ENCODE measurements at places on chromosomes 2 and 18.

DNA sequence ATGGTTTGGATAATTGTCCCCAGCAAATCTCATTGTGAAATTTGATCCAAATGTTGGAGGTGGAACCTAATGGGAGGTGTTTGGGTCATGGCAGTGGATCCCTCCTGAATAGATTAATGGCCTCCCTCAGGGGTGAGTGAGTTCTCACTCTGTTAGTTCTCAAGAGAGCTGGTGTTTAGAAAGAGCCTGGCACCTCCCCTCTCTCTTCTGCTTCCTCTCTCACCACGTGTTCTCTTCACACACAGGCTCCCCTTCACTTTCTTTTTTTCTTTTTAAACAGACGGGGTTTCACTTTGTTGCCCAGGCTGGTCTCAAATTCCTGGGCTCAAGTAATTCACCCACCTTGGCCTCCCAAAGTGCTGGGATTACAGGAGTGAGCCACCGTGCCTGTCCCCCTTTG is 111.6 kb upstream of the LTBP1 start:
- no peak for DNase-seq

- no peak for DNase-seq
These were observed 54.8 kb upstream of the KLHL29 start for GRCh38 chr2:23330214-23330613.

DNA sequence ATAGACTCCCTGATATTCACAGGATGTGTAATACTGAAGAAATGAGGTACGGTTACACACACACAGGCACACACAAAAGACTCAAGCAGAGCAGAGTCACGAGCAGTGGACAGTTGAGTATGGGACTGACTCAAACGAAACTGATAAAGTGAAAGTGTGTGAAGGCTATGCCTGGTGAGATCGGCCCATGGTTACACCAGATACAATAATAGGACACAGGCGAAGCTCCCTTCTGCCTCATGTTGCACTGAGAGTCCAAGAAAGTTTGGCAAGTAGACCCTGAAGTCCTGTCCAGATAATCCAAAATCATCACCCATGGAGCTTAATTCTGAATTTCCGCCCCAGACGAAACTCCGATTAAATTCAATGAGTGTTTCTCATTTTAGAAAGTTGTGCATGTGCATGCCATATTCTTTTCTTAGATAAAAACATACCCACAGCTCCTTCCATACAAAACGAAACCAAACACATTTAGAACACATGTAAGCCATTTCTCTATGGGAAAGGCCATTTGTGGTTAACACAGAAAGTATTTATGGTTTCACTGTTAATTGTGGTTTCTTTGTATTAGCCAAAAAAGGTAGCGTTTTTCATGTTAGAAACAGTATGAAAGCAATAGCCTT is 567.6 kb downstream of the PLCL1 start:
- DNase-seq: no peak

DNA sequence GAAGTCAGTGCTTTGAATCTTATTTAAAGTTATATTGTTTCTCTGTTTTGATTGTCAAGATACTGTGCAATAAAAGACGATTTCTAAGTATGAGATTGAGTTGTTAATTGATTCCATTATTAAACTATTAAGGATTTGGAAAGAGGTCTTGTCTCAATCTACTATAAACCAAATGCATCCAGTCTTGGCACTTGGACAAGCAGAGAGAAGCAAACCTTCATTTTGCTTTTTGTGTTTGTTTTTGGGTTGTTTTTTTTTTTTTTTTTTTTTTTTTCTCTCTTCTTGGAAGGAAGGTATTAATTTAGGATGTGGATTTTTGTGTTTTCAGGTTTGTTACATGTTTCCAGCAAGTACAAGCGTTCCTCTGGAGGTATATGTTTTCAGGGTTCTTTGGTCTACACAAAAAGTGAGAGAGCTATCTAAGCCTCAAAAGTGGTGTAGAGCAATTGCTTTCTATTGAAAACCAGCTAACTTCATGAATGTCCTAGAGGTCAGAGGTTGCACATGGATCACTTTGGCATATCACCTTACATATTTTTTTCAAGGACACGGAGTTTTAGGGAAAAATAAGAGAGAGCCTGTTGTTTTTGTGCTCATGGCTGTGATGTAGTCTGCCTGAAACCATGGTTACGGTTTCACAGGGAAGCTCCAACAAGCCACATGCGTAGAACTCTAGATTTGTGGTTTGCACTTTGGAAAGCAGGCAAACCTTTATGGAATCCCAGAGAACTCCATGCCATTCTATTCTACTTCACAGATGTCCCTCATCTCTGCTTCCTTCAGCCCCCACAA is 1.8 kb downstream of the PRKCE start:
- no peak for DNase-seq

DNA sequence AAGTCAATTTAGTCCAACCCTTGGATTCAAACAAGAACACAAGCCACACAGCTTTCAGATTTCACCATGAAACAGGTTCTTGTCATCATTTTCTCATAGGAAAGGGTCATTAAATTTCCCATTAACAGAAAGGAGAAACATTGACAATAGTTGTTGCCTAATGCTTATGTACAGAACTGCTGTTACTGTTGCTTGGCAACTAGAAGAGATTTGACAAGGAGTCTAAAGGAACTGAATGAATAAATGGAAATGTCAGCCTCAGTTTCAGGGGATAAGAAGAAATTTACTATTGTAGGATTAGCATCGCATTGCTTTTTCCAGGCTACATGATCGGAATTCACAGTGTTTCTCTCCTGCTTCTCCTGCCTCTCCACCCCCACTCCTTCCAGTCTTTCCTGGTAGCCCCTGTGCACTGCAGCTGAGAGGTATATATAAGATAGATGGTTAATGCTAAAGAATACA is 90.3 kb downstream of the SPATS2L start:
- DNase-seq: no peak

DNA sequence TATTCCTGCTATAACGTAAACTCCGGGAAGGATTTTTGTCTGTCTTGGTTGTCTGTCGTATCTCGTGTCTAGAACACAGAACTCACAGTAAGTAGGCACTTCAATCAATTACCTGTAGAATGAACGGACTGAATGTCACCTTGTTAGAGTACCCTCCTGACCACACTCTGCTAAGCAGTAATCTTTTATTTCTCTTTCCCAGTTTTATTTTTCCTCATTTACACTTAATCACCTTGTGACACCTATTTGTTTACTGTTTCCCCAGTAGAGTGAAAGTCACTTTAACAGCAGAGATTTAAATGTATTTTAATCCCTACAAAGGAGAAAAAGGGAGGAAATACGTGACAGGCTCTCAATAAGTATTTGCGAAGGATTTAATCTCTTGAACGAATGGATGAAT is 514 bp upstream of the EPB41L5 start:
- DNase-seq: no peak

- DNase-seq: no peak
These were observed 8.7 kb downstream of the GYPC start for GRCh38 chr2:126664639-126665038.

- no peak for DNase-seq
These were observed 367.0 kb upstream of the RAB12 start for GRCh38 chr18:8242151-8242696.

GRCh38 chr2:190519975-190520767 is 14.4 kb downstream of the NEMP2 start:
- DNase-seq: no peak

DNA sequence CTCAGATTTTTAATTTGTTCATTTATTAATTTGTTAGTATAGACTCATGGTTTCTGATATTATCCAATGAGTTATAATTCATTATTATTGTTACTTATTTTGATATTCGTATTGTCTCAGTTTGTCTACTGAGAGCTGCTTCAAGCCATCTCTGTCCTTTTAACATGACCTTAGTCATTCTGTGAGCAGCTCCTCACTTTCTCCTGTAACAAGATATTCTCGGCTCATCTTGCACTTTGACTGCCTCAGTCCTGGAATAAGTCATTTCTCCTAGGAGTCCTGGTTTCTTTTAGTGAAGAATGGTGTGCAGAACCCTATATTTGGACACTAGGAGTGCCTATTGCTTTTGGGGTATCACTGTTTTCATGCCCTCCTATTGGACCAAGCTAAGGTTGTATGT is 13.2 kb downstream of the ASB1 start:
- DNase-seq: no peak

DNA sequence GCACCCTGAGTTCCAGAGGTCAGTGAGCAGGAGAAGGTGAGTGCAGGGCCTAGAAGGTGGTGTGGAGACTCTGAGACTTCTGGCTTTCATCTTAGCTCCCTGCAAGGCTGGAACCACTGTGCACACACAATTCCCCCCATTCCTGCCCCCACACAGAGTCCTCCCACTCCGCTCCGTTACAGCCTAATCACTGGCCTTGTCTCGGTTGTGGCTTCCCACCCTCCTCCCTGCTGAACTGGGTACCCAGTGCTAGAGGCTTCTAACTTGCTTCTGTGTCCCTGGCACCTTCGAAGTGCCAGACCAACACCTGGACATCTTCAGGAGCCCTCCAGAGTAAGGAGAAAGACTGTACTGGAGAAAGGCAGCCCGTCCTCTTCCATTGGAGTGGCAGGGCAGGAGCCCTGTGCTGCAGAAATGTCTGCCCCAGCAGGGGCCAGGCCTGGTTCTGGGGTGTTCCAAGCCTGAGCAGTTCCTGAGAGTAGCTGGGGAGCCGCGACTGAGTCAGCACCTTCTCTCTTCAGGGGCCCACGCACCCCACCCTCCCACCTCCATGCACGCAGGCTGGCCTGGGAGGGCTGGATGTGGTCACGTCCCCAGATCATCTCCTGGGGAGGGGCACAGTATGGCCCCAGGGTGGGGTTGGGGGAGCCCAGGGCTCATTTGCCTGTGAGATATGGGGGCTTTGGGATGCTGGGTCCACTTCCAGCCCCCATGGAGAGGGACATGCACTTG is 23.4 kb downstream of the CROCC2 start:
- DNase-seq: no peak

- no peak for DNase-seq
These were observed 98.5 kb downstream of the NUP35 start for GRCh38 chr2:183222751-183223150.

GRCh38 chr2:1649103-1650084 is 94.9 kb downstream of the PXDN start:
- DNase-seq: no peak

DNA sequence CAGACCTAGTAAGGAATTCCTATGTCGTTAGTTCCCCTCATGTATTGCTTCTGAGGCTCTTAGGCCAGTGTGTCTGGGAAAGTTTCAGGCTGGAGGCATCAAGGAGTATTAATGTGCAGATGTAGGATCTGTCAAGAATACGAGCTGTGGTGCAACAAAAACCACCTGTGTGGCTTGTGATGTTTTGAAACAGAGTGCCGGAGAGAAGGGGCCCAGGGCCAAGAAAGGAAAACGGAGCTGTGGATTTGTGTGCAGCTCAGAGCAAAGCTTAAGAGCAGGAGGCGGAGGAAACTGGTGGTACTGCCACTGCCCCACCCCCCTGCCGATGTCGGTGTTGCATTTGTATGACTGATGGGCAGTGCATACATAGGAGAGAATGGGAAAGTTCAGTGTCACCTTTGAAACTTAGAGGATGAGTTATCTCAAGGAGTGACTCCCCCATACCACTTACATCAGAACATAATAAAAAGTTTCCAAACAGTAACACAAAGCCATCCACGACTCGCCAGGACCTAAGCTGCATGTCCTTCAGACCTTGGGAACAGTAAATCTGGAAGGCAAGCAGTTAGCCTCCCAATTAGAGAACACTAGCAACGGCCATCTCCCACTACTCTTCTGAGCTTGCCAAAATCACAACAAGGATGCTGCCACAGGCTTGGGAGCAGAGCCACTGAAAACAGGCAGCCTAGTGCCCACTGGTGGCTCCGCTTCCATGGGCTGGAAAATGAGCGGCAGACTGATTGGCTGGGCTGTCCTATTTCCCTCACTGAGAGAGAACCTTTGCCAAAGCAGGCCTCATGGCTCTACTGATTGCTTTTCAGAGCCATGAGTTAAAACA is 152.7 kb upstream of the NT5C1B start:
- DNase-seq: no peak

- no peak for DNase-seq
These were observed 17.0 kb downstream of the VRK2 start for GRCh38 chr2:58063641-58064040.

GRCh38 chr18:44723411-44723810 is 42.7 kb downstream of the SETBP1 start:
- DNase-seq: no peak

DNA sequence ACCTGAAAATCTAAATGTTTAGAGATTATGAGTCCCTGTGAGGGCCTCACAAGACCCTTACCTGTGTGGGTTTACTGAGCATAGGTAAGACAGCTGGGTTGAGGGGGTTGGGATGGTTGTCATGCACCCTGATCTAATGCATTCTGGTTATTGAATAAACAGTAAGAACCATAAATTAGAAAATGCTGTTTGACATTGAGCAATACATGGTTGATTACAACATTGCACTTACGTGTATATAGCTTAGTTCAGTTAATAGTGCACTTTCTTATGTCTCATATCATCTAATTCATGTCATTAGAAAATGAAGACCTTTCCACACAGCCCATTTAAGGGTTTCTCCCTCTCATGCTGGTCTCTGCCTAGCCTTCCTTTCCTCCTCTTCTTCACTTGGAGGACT is 253.5 kb upstream of the ATP5MC3 start:
- DNase-seq: no peak

GRCh38 chr2:205527801-205528200 is 154.5 kb upstream of the NRP2 start:
- DNase-seq: no peak

DNA sequence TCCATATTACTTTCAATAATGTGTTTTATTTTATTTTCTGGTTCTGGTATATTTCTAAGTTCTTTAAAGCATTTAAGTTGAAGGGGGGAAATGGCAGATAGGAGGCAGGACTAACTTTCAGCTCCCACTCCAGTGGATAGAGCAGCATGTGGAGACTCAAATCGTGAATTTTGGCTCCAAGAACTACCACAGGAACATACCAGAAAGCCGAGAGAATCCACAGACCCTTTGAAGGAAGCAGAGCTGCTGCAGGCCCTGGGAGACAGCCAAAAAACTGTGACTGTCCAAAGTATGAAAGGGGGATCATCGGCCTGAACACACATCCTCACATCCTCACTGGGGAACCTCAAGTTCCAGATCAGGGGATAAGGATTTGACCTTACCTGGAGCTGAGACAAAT is 207.6 kb upstream of the VWC2L start:
- no peak for DNase-seq

GRCh38 chr2:169659320-169659719 is 34.9 kb downstream of the CFAP210 start:
- DNase-seq: no peak

DNA sequence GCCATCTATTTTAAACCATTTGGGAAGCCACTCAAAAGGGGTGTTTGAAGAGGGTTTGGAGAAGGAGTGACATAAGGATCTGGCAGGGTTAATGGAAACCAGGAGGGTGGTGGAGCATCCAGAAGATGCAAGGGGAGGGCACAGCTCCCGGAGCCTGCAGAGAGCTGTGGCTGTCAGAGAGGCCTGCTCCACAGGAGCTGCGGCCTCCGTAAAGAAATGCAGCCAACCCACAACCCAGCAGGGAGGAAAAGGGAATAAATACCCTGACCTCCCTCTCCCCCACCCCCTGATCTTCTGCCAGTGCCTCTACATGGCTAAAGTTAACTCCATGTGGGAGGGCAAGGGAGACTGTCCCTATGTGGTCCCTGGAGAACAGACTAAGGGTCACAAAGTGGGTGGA is 567.1 kb upstream of the POU3F3 start:
- no peak for DNase-seq

- no peak for DNase-seq
These were observed 19.9 kb upstream of the NRP2 start for GRCh38 chr2:205662206-205662965.

GRCh38 chr2:28134262-28134812 is 243.8 kb downstream of the BABAM2 start:
- DNase-seq: no peak
